ENCODE measurements at places on chromosomes 1 and 21. TPM values are rescaled to one million over a fixed set of nuclear protein-coding genes. Genes with fewer than 3 reads are reported as not detected.

EEIG2 gene
- total RNA-seq, result 6.5 TPM

G0S2 gene
- 714 TPM for total RNA-seq

- DNase-seq, result peak; percentile 56
Observed at GRCh38 chr1:101112051-101112780, 86.6 kb upstream of the DPH5 start.

SMCP gene
- total RNA-seq, result not detected

AGO3 gene
- total RNA-seq, result 11.9 TPM

LORICRIN gene
- not detected for total RNA-seq

GRCh38 chr1:182603646-182604174 lies 479 bp downstream of the RGS16 start:
- DNase-seq, result no peak

DNA sequence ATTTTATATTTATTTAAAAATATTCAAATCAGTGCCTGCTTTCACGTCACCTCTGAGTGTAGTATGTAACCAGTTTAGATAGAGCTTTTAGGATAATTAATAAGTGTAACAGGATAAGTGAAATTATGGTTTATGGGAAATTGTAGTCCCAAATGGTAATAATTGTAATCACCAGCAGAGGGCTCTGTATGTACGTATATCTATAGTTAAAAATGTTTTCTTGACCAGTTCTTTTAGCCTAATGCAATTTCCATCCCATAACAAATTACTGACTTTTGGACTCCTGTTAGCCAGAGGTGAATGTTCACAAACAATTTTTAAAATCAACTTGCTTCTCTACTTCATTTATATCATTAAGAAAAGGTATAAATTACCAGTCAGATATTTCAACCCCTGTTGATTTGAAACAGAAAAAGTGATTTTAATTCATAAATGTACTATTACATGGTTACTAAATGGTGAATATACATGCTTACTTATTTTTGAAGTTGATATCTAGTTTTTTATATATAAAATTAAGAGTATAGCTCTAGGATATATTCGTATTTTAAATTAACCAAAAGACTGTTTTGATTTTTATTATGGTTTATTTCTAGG lies 25.3 kb downstream of the SLC30A7 start:
- no peak for DNase-seq

RXFP4 gene
- total RNA-seq, result not detected

DNA sequence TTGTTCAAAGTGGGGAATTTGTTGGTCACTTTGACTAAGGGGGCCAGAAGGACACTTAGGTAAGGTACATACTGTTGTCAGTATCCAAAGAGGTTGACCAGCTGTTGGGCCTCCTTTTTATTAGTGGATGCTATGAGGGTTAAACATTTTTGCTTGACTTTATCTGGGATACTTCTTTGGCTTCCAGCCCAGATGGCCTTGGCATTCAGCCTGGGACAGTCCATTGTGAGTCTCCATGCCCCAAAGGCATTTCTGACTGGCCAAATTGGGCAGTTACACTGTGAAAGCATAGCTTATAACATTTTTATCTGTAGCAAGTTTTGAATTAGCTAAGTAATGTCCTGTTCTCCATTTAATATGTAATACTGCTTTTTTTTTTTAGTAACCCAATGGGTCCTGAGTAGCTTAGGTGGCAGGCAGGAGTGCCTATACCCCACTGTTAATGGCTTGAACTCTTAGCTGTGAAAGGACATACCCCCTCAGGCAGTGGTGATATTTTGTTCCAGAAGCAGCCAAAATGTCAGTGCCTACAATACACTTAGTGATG lies 35.4 kb upstream of the CD1D start:
- peak; percentile 28 for DNase-seq

DNA sequence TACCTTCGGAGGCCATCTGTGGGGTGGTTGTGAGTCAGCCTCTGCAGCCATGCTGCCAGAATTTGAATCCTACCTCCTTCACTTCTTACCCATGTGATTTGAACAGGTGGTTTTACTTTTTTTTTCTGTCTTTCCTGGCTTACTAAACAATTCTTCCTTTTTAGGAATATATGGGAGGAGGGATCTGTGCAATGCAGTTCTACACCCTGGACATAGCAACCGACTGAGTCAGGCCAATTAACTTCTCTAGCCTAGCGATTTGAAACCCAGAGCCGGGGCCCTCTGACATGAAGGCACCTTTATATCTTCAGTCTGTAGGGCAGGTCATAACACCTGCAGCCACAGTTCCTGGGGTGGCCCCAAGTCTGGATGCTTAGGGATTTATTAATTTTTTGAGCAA lies 83.6 kb downstream of the ST6GALNAC3 start:
- no peak for DNase-seq

- no peak for DNase-seq
Observed at GRCh38 chr1:26960625-26960966, 328 bp upstream of the KDF1 start.

RAB7B gene
- total RNA-seq, result 0.31 TPM

DNA sequence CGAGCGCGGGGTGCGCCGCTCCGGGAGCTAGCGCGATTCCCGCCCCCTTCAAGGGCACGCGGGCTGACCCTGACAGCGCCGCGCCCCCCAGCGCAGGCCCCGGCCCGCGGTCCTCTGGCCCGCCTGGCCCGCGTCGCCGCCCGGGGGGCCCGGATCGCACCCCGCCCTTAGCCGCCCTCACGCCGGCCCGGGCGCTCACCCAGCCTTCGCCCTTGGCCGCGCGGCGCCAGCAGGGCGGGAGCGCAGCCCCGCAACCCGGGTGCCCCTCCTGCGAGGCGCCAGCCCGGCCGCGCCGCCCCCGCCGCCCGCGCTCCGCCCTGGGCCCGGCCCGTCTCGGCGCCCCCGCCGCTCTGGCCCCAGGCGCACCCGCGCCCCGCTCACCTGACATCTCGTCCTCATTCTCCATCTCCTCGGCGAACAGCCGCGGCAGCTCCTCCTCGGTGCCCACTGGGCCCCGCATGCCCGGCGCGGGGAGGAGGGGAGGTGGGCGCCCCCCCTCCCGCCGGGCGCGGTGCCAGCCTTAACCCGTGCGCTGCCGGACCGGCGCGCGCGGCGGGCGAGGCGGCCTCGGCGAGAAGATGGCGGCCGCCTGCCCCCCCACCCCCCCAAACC lies 451 bp downstream of the CHD5 start:
- DNase-seq, result no peak

ATAD3C gene
- 1.7 TPM for total RNA-seq

DNA sequence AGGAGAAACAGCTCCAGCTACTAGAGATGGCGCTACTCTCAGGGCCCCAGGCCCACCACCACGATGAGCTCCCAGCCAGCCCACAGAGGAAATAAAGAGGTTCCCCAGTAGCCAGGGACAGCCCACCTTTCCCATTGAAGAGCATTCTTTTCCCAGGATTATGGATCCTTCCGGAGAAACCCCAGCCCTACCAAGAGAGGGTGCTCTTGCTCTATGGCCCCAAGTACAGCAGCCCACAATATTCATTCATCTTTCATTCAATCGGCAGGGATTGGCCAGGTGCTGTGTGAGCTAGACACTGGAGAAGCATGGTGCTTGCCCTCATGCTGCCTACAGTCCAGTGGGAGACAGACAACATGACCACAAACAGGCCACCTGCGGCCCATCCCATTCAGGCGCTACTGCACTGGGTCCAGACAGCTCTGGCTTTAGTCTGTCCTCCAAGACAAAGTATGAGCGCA lies 29.9 kb downstream of the PMVK start:
- no peak for DNase-seq

DISP1 gene
- total RNA-seq, result 3.6 TPM

SNX7 gene
- total RNA-seq, result 10.0 TPM

WNT2B gene
- 0.35 TPM for total RNA-seq

PRRX1 gene
- 0.31 TPM for total RNA-seq

AMY2A gene
- total RNA-seq, result not detected

- DNase-seq, result no peak
Observed at GRCh38 chr1:162674034-162674608, 41.9 kb downstream of the DDR2 start.

GRCh38 chr21:43619856-43620255 lies 39.4 kb downstream of the HSF2BP start:
- DNase-seq, result no peak

CD1C gene
- total RNA-seq, result 0.60 TPM

- no peak for DNase-seq
Observed at GRCh38 chr1:165524639-165525285, 19.0 kb upstream of the LRRC52 start.

GNG4 gene
- 0.18 TPM for total RNA-seq

- no peak for DNase-seq
Observed at GRCh38 chr1:36706416-36706815, 223.7 kb upstream of the CSF3R start.

DNA sequence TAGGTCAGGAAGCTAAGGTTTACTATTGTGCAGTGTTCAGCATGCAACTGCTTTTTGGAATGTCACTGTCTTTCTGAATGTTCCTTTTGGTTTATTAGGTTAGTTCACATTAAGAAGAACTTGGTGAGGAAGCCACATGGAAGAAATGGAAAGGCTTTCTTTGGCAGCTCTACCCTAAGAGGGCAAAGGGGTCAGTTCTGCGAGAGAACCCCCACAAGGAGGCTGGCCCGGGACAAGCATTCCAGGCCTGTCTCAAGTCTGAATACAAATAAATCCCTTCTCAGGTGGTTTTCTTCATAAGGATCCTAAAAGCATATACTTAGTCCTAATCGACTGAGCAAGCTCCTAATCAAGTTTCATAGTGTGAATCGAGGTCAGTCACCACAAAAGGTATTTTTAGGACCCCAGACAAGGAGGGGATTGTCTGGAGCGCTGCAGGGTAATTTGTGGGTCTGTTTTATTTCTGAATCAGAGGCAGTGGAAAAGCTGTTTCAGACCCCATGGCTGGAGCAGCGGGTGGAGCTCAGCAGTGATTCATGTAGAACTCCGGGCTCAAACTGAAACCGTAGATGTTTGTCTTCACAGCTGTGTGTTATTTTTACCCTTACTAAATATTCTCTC lies 63.3 kb downstream of the ERG start:
- DNase-seq, result no peak

PAQR6 gene
- total RNA-seq, result 0.61 TPM

GRCh38 chr1:65751961-65752360 lies 40.7 kb upstream of the PDE4B start:
- DNase-seq, result no peak

- no peak for DNase-seq
Observed at GRCh38 chr1:217115404-217116380, 392.5 kb upstream of the ESRRG start.

FCRL3 gene
- 0.54 TPM for total RNA-seq

DNA sequence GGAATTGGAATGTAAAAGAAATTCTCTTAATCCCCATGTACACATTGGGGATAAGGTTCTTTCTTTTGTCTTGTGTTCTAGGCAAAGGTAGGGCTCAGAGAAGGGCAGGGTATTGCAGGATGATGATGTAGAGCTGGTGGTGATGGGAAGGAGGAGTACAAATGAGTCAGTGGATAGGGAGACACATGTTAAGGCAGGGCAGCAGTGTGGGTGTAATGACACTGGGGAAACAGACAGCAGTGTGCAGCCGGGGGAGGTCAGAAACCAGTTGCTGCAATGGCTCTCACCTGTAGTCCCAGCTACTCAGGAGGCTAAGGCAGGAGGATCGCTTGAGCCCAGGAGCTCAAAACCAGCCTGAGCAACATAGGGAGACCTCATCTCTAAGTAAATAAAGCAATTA lies 5.1 kb downstream of the NLRP3 start:
- DNase-seq, result no peak

BACH1 gene
- total RNA-seq, result 26.4 TPM

SPRR2G gene
- not detected for total RNA-seq

DNA sequence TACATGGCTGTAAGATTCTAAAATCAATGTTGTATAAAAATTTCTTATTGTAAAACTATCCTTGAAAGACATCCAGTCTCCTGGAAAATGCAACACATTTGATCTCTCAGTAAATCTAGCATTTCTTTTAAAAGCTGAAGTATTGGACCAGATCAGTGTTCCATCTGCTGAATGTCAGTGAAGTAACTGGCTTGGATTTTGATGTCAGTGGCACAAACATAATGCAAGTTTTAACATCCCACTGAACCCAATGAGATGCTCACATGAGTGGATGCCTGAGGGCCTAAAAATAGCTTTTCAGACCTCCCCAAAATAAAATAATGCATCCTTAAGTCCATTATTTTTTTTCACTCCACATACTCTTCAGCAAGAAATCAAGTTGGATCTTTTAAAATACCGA lies 1432.2 kb downstream of the MRPL39 start:
- no peak for DNase-seq

GRCh38 chr1:26828411-26828991 lies 2.0 kb downstream of the ZDHHC18 start:
- DNase-seq, result peak; percentile 55

KCNT2 gene
- total RNA-seq, result 7.2 TPM

DNA sequence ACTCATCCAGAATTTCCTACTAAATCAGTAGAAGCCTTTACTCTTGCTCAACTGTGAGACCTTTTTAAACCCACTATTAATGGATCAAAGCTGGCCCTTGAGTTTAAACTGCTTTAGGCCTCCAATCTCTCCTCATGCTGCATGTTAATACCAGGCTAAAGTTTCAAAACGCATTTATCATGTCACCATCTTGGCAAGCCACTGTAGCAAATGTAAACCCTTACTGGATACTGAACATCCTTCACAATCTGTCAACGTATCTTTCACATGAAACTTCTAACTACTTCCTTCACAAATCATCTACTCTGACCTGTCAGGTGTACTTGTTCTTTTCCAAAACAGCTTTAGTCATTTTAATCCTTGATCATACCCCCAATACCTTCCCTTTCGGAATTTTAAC lies 3.0 kb downstream of the PAXBP1 start:
- DNase-seq, result no peak

- no peak for DNase-seq
Observed at GRCh38 chr1:194114288-194114687, 927.9 kb upstream of the B3GALT2 start.

- DNase-seq, result no peak
Observed at GRCh38 chr1:245771511-245772281, 616.9 kb downstream of the KIF26B start.

CRABP2 gene
- total RNA-seq, result not detected

DNA sequence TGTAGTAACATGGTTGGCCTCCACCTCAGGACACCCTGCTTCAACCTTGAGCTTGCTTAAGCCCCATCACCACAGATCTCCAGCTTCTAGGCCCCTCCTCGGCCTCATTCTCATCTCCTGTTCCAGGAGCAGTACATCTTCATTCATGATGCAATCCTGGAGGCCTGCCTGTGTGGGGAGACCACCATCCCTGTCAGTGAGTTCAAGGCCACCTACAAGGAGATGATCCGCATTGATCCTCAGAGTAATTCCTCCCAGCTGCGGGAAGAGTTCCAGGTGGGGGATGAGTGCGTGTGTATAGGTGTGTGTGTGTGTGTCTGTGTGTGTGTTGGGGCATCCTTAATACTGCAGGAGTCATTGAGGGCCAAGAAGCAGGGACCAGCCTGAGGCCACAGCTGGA lies 79.6 kb downstream of the PTPRU start:
- no peak for DNase-seq

DNA sequence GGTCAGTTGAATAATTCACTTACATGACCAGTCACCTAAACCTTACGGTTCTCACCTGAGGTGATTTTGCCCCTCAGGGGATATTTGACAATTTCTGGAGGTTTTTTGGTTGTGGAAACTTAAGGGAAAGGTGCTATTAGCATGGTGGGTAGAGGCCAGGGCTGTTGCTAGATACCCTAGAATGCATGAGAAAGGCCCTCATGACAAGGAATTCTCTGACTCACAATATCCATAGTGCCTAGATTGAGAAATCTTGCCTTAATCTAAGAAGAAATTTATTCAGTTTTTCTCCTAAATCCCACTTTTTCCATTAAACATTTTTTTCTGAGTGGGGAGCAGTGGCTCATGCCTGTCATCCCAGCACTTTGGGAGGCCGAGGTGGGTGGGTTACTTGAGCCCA lies 119.7 kb downstream of the TGFB2 start:
- no peak for DNase-seq

Data from right lobe of liver (tissue), 6 donors.